H7 (cell line): ENCODE measurements at places on chromosomes 2 and 18. TPM values are rescaled to one million over a fixed set of nuclear protein-coding genes. Genes with fewer than 3 reads are reported as not detected.

- peak; percentile 65 for DNase-seq
Measured at GRCh38 chr2:85741833-85742455, 11.8 kb upstream of the ATOH8 start.

DNA sequence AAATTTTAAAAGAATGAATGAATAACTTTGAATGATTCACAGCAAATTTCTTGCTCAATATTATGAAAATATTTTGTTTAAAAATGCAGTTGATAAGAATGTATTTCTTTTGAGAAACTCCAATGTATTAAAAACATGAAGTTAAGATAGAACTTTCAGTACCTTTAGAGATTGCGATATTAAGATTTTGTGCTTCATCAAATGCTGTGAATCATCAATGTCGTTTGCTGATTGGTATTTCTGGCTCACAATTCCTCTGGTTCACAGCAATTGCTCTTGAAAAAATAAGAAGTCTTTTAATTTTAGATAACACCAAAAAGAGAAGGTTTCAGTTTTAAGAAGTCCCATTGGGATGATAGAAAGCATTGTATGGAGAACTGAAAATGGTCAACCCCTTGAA lies 228.7 kb downstream of the IKZF2 start:
- no peak for DNase-seq

Gene TMEM198
- 2.9 and 4.2 TPM in 2 replicates for total RNA-seq

DNA sequence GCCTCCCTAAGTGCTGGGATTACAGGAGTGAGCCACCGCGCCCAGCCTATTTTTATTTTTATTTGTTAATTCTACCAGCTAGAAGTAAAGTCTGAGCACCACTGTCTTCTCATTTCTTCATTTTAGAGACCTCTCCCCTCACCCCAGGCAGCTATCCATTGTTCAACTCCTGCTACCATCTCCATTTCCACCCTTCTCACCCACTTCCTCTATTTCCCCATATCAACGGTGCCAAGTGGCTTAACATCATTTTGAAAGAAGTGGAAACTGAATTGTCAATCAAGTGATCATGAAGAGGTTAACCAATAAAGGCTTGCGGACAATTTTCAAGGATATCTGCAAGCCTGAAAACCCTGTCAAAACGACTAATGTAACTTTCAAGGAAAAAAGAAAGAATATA lies 323.1 kb downstream of the NBAS start:
- no peak for DNase-seq

DNA sequence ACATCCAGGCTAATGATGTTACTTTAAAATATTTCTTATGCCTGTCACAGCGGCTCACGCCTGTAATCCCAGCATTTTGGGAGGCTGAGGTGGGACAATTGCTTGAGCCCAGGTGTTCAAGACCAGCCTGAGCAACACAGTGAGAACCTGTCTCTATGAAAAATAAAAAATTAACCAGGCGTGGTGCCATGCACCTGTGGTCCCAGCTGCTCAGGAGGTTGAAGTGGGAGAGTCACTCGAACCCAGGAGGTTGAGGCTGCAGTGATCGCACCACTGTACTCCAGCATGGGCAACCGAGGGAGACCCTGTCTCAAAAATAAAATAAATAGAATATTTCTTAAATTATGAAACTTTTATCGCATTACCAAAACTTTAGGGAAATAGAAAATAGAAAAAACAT lies 28.1 kb upstream of the ACTR3 start:
- DNase-seq: no peak

DNA sequence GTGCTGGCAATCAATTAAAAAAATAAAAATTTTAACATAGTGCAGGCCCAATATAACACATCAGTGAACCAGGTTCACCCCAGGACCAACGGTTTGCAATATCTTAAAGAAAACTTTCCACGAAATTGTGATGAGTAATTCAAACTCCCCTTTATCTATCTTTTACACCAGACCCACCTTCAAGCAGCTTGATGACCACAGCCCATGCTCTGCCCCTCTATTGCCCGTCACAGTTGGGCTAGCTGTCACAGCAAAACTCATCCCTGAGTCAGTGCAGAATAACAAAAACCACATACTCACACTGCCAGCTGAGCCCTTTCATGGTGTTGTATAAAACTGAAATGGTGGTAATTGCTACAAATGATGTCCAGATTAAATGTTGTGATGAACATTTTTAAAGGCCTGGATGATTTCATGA lies 112.5 kb upstream of the CREB1 start:
- no peak for DNase-seq
